ENCODE measurements at places on chromosomes 12 and 14.

DNA sequence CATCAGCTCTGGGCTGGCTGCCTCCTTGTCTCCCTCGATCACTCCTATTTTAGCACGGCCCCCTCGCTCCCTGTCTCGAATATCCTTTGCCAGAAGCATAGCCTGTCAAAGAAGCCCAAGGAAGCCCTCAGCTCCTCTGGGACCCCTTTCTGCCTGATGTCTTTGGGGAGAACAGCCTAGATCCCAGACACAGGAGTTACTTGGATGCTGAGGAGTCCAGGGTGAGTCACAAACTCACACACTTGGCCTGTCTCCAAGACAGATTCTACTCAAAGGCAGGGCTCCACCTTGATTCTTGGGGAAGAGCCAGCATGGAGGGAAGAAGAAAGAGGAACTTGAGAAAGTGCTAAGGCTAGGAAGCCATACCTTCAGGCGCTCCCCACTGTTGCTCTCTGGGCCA lies 8.1 kb downstream of the AVIL start:
- no peak for DNase-seq

DNA sequence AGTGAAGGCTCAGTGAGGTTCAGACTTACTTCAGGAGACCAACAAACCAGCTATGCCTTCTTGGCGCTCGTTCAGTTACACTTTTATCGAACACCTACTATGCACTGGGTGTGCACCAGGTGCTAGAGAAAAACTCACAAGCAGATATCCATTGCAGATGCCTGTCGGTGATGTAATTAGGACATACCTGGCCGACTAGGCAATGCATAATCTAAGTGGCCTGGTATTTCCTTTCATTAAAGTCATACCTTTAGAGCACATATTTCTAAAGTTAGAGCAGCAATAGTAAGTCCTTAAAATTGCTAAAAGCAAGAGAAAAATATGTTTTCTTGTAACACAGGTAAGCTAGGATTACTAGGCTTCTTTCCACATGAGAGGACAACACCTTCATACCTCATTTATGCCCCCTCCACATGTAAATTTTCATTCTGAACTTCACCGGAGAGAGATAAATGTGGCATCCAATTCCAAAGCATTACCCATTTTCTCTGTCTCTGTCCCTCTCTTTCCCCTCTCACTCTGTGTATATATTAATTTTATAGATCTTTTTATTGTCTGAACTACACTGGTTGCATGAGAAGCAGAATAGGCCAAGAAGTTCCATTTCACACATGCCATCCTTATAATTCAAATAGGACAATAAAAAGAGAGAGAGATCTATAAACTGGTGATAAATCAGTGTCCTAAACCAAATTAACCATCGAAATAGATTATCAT lies 242.2 kb downstream of the SPTSSA start:
- no peak for DNase-seq

- no peak for DNase-seq
Measured at GRCh38 chr12:25004447-25004846, 55.5 kb upstream of the BCAT1 start.

- DNase-seq, result no peak
Measured at GRCh38 chr12:5184186-5184585, 140.5 kb downstream of the KCNA5 start.

DNA sequence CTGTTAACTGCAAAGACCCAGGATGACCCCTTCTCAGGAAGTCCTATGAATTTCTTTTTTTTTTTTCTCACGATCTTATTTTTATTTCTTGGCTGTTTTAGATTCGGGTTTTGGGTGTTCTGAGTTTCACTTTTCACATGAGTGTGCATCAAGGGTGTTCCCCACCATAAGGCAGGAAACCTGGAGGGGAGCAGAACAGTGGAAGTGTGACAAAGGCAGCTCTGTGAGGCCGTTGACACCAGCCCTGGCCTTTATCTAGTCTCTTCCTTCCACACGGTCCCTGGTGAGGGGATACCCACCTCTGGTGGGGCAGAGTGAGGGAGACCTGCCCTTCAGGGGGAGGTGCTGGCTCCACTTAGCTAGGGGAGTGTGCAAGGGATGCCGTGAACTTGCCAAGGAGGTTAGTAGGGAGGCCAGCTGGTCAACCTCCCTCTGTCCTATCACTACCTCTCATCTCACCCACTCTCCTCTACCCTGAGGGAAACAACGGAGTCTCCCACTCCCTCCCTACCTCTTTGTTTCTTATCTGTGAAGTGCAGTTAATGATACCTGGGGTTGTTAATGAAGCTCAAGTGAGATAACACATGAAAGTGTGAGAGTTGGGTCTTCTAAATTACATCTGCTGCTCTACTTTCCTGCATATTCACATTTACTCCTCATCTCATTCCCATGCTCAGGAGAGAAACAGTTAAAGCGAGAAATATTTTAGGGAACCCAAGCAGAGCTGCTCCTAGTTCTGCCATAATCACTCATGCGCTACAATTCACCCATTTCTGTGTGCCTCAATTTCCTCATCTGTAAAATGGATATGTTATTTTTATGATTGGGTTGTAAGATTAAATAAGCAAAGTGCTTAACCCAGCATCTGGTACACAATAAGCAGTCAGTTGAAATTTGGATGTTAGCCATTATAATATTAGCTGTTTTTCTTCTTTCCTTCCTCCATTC lies 4.4 kb upstream of the GALNT6 start:
- no peak for DNase-seq

Data from ascending aorta (tissue), 2 donors.